GM12878 (cell line): ENCODE measurements at places on chromosomes 3 and 15. TPM values are rescaled to one million over a fixed set of nuclear protein-coding genes. Genes with fewer than 3 reads are reported as not detected.

CD96 gene
- total RNA-seq, result 0.45 and 0.97 TPM in 2 replicates

- no peak overlapping the region for H3K4me3 ChIP-seq
- no peaks in the 10 kb centered on the region for H3K4me1 ChIP-seq
- no peaks in the 10 kb centered on the region for H3K27me3 ChIP-seq
- no peak overlapping the region for H3K27ac ChIP-seq
- no peak for DNase-seq
- H3K36me3 ChIP-seq, result no peaks in the 10 kb centered on the region
These were observed 381.2 kb upstream of the TBL1XR1 start for GRCh38 chr3:177578488-177578887.

GRCh38 chr3:12954891-12955650 is 113.7 kb upstream of the RPL32 start:
- no peak overlapping the region for H3K4me3 ChIP-seq
- no peaks in the 10 kb centered on the region for H3K27me3 ChIP-seq
- no peak overlapping the region for H3K27ac ChIP-seq
- H3K36me3 ChIP-seq, result peaks cover 1% of the 10 kb centered on the region; the same call in 1 of the 2 replicates

DNA sequence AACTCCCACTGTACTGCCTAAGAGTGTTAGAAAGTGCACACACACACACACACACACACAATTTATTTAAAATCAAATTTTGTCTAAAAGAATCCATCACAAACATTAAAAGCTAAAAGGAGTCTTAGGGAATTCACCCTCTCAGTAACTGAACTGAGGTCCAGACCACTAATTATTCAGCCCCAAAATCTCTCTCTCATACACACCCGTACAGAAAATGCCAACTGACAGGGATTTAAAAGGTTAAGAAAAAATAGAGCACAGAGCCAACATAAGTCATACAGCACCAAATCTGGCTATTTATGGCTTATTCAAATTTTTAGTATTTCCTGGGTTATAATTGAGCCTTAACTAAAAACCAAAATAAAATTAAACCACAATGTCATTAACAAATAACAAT is 20.7 kb downstream of the GBE1 start:
- no peak for DNase-seq
- H3K4me1 ChIP-seq, result 0 out of 2 replicates have a peak, but pooled peaks cover 2% of the 10 kb centered on the region
- no peak overlapping the region for H3K27ac ChIP-seq

- no peaks in the 10 kb centered on the region for H3K4me1 ChIP-seq
- no peaks in the 10 kb centered on the region for H3K36me3 ChIP-seq
- no peak overlapping the region for H3K4me3 ChIP-seq
- DNase-seq, result no peak
- H3K27ac ChIP-seq, result no peak overlapping the region
- no peaks in the 10 kb centered on the region for H3K27me3 ChIP-seq
These were observed 39.9 kb upstream of the C3orf49 start for GRCh38 chr3:63779227-63779626.

GRK7 gene
- total RNA-seq, result not detected in 2 replicates
